Renal cortex interstitium (tissue), 15 donors: ENCODE measurements at places on chromosomes 3 and 15. TPM values are rescaled to one million over a fixed set of nuclear protein-coding genes. Genes with fewer than 3 reads are reported as not detected.

DNA sequence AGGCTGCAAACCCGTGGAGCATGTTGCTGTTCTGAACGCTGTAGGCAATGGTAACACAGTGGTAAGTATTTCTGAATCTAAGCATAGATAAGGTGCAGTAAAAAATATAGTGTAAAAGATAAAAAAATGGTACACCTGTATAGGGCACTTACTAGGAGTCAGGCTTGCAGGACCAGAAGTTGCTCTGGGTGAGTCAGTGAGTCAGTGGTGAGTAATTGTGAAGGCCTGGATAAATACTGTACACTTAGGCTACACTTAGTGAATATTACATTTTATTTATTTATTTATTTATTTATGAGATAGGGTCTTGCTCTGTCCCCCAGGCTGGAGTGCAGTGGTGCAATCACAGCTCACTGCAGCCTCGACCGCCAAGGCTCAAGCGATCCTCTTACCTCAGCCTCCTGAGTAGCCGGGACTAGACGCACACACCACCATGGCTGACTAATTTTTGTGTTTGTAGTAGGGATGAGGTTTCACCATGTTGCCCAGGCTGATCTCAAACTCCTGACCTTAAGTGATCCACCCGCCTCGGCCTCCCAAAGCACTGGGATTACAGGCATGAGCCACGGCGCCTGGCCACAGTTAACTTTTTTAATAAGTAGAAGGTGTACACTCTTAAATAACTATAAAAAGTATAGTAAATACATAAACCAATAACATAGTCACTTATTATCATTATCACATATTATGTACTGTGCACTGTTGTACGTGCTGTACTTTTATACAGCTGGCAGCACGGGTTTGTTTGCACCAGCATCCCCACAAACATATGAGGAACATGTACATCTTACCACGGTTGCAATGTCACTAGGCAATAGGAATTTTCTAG lies 155.1 kb downstream of the IGF1R start:
- DNase-seq, result no peak

- no peak for DNase-seq
Measured at GRCh38 chr15:39083213-39083612, 497.7 kb upstream of the THBS1 start.

DNA sequence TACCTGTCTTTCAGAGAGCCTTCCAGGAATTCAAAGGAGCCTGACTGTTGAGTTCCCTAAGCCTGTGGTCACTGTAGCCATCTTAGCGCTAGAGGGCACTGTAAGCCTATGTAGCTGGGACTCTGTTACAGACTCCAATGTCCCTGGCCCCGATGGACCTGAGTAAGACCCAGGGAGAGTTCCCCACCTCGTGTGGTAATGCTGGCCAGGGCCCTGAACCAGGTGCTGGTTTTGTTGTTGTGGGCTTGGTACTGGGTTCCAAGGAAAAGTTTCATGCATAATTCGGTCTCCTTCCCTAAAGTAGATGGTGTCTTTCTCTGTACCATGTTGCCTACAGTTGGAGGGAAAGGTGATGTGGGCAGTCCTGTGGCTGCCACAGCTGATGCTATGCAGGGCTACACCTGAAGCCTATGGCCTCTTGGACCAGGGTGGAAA lies 32.4 kb downstream of the CDAN1 start:
- DNase-seq, result peak; percentile 63

- DNase-seq, result no peak
Measured at GRCh38 chr3:161781381-161781780, 284.8 kb downstream of the OTOL1 start.

DNA sequence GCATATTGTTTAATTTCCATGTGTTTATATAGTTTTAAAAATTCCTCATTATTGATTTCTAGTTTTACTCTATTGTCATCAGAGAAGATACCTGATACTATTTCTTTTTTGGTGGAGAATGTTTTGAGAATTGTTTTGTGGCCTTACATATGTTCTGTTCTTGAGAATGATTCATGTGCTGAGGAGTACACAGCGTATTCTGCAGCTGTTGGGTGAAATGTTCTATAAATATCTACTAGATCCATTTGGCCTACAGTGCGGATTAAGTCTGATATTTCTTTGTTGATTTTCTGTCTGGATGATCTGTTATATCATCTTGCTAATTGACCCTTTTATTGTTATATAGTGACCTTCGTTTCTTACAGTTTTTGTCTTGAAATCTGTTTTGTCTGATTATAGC lies 109.7 kb downstream of the UBE2E2 start:
- DNase-seq, result no peak

Gene SMCO1
- not detected for polyA plus RNA-seq
